Activated T-cell treated with anti-CD3 and anti-CD28 coated beads, Interleukin-2, amount 50 U/mL, for 72 hours (primary cell): ENCODE measurements at places on chromosomes 13 and 19.

GRCh38 chr19:34118879-34119748, 53.2 kb upstream of the LSM14A start:
- no peak for DNase-seq

GRCh38 chr13:24687611-24688010, 7.4 kb downstream of the ATP12A start:
- DNase-seq, result no peak

DNA sequence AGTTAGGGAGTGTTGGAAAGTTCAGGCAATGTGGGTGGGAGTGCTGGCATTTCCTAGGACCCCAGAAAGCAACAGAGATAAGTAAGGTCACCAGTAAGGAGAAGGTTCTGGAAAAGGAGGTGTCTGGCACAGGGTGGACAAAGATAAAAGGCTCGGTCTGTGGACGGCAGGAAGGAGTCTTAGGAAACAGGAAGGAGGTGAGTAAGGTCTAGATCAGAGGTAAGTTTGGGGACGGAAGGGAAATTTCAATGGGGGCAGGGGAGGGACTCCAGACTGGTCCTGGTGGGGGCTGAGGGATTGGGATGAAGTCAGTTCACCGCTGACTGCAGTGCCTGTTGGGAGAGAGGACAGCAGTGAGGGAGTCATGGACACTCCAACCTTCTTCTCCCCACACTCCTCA, 7.8 kb upstream of the OPA3 start:
- no peak for DNase-seq

- no peak for DNase-seq
These were observed 5.0 kb upstream of the ZNF765 start for GRCh38 chr19:53389978-53390377.

- no peak for DNase-seq
These were observed 504.3 kb upstream of the ATXN8OS start for GRCh38 chr13:69603144-69603853.

DNA sequence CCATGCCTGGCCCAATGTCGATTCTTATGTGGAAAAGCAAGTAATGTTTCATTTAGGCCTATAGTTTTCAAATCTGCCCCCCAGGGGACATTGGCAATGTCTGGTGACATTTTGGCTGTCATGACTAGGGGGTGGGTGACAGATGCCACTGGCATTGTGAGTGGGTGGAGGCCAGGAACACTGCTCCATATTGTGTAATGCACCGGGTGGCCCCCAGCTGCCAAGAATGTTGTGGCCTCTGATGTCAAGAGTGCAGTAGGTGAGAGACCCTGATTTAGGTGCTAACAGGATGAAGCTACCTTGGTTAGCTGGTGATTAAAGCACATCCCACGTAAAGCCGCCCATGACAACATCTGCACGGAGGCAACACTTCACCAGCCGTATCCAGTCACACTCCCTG, 10.8 kb downstream of the C19orf44 start:
- DNase-seq, result no peak

- DNase-seq, result peak; percentile 79
These were observed 18.0 kb upstream of the PNMA8B start for GRCh38 chr19:46513461-46514236.

DNA sequence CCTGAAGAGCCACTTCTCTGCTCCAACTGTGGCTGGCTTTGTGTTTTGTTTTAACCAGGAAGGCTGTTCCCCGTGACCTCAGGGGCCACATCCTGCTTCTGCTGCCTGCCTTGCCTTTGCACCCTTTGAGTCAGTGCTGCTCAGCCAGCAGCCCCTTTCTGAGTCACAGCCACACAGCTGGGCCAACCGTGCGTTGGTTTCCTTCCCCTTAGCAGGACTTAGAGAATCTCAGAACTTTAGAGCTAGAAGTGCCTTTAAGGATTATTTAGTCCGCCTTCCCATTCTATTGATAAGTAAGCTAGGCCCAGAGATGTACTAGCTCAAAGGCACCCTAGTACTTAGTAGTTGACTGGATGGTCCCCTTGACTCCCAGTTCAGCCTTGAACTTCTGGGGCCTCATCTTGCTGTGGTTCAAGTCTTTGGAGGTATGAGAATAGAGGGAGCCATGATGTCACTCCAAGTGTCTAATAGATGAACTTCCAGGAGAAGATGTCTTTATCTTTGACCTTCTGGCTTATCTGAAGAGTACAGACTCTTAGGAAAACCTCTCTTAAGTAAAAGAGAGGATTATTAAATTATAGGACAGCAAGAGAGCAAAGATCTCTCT, 8.0 kb downstream of the RGCC start:
- peak; percentile 90 for DNase-seq

GRCh38 chr13:92572190-92572589, 654.4 kb upstream of the GPC6 start:
- no peak for DNase-seq

- no peak for DNase-seq
These were observed 83.0 kb upstream of the FNDC3A start for GRCh38 chr13:48892688-48893075.

- DNase-seq, result peak; percentile 81
These were observed 4.7 kb upstream of the PRMT1 start for GRCh38 chr19:49672131-49672919.

DNA sequence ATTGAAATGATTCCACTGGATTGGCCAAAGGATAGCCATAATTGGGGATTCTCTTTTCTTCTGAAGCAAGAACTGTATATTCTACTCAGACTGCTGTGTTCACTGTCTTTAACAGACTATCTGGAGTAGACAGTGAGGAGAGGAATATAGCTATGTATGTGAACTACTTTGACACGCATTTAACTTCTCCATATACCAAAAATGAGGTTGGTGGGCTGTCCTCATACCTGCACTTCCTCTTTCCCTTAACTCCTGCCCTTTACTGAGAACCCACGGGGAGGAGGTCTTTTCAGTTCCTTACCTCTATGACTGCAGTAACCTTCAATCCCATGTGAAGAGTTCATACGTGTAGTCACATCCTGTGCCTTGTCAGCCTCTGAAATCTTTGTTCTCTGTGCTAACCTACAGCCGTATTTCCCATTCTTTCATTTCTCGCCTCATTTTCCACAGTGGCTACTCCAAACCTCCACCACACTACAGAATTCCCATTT, 305.8 kb downstream of the MTUS2 start:
- DNase-seq, result peak; percentile 18

DNA sequence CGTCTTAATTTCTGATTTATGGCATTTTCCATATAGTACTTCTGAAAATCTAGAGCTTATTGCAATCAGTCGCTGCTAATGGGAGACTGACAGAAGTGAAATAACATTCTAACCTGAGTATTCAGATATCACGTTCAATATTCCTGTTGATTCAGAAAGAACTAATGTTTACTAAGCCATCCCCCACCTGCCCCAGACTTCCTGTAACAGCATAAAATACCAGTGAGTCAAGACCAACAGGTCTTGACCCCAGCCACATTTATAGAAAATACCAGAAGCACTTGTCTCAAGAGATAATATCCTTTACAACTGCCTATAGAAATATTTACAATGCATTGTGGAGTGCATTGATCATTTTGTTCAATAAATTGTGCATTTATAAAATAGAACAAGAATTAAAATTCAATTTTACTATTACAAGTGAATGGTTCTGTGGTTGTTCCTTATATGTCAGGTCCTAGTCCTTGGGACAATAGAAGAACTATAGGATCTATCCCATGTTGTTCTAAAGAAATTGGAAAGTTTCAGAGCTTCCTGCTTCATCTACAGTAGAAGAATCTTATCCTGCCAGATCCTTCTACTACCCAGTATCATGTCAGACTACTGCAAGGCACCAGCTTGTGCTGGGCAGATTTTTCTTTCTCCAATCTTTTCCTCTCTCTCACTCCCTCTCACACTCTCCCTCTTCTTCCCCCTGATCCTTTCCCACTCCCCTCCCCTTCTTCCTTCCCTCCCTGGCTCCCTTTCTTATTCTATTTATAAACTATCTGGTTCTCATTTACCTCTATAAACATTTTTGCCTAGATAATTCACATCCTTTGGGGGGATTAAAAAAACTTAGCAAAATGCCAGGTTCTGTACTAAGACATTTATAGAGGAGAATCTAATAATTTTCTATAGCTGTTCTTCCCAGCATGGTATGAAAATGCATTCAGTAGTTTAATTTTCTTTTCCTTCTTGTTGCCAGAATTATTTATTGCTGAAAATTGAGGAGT, 629.9 kb downstream of the DIAPH3 start:
- DNase-seq, result no peak

DNA sequence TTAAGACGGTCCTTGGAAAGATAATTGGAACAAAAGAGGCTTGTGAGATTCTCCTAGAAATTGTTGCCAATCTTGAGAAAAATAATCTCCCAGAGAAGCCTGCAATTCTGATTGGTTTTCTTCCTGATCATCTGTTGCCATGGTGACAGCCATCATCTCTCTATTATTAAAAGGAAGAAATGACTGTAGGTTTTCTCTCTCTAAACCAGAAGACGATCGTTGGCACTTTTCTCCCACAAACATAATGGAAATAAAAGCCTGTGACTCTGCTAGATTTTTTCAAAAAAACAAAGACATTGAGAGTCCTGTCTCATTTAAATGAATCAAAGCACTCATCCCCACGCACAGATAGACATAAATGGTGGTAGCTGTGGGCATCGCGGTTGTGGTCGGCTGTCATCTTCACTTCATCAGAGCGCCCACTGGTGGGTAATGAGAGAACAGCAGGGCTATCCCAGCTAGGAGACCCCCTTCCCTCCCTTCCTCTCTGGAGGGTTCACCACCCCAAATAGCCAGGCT, 21.7 kb upstream of the CALM3 start:
- DNase-seq, result no peak

DNA sequence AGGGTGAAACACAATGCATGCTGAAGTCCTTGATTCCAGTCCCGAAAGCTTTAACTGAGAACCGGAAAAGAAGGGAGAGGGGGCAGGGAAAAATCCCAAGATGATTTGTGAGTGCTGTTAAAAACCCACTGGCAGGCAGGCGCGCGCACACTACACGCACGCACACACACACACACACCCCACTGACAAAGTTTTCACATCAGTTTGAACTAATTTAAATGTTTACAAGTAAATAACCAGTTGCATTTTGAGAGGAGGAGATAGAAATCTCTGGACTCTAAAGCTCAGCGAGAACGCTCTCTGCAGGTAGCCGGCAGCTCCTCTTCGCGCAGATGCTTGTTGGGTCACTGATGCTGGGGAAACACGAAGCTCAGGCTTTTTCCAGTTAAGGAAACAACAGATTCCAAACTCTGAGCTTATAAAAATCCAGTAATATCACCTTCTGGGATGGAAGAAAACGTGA, 818 bp upstream of the SLITRK1 start:
- no peak for DNase-seq

GRCh38 chr13:96851856-96852445, 142.3 kb downstream of the OXGR1 start:
- no peak for DNase-seq

DNA sequence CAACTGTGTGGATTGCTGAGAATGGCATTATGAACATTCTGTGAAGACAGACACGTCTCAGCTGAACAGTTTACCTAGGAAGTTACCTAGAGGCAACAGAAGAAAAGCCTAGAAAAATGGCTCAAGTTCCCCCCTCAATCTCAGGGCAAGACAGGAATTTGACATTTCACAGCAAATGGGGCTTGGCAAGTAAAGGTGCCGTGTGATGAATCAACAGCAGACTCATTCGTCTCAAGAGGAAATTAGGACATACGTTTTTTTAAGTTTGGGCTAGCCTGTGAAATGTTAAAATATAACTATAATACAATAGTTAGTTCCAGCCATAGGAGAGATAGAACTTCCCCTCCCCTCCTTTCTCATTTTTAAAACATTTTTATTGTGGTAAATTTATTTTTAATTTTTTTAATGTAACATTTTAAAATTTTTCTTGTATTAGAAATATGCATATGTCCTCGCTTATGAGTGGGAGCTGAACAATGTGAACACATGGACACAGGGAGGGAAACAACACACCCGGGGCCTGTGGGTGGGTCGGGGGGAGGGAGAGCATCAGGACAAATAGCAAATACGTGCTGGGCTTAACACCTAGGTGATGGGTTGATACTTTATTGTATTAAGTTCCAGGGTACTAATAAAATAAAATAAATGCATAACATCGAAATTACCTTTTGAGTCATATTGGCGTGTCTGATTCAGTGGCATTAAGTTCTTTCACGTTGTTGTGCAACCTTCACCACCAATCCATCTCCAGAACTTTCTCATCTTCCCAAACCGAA, 116.0 kb downstream of the COL4A2 start:
- no peak for DNase-seq
